ENCODE measurements at places on chromosomes 13 and 19.

GRCh38 chr13:22800526-22801401, 380.0 kb upstream of the SGCG start:
- DNase-seq: peak; percentile 33

GRCh38 chr19:10761443-10762250, 43.8 kb downstream of the DNM2 start:
- DNase-seq: no peak

DNA sequence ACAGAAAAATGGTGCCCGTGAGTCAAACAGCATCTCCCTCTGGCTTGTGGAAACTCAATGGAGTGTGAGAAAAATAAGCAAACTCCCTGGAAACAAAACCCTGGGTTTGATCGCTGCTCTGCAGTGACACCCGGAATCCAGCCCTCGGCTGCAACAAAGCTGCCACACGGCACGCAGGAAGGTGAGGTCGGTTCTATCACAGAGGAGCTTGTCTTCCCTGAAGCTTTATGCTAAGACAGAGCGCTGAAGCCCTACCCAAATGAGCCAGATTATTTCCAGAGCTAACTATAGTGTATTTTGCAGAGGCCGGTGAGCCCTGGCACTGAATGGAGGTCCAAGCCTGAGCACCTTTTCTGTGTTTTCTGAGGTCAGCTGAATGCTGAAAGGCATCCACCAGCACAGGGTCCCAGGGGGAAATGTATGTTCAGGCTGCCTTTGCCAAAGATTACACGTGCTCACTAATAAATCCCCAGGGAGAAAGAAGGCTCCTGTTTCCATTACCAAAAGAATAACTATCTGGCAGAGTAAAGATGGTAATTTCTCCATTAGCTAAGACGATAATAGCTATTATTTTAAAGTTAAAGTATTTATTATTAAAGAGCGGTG, 77.8 kb downstream of the TSHZ3 start:
- DNase-seq: no peak

DNA sequence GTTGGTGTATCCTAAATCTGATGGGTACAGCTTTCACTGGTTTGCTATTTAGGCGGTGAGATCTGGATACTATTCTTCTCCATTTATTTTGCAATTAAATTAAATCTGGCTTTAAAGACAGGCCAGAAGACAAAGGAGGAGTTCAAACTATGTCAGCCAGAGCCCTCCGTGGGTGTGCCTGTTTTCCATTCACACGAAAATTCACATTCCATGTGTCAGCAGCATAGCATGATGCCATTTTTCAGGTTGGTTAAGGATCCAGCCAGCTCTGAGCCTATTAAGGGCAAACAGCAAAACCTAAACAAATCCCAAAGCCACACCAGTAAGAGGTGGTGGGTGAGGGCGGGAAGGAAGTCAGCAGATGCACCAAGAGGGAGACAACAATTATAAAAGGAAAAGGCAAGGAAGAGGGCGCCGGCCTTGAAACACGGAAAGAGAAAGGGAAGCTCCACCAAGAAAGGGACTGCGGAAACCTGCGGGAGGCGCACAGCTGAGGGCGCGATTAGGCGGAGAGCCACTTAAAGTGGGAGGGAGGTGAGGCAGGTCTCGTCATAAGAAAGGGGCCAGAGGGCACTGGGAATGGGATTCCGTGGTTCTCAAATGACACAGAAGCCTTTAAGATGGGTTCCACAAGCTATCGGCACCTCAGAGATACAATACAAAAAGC, 43.0 kb downstream of the CARS2 start:
- no peak for DNase-seq
